Adrenal gland (tissue), 19 donors: ENCODE measurements at places on chromosomes 12 and 14.
A peak's percentile ranks its signal among the peaks of the same experiment; 100 is the strongest.

- DNase-seq, result no peak
Measured at GRCh38 chr12:130463275-130463658, 125.6 kb downstream of the PIWIL1 start.

- DNase-seq, result no peak
Measured at GRCh38 chr14:55477680-55478079, 37.3 kb upstream of the TBPL2 start.

DNA sequence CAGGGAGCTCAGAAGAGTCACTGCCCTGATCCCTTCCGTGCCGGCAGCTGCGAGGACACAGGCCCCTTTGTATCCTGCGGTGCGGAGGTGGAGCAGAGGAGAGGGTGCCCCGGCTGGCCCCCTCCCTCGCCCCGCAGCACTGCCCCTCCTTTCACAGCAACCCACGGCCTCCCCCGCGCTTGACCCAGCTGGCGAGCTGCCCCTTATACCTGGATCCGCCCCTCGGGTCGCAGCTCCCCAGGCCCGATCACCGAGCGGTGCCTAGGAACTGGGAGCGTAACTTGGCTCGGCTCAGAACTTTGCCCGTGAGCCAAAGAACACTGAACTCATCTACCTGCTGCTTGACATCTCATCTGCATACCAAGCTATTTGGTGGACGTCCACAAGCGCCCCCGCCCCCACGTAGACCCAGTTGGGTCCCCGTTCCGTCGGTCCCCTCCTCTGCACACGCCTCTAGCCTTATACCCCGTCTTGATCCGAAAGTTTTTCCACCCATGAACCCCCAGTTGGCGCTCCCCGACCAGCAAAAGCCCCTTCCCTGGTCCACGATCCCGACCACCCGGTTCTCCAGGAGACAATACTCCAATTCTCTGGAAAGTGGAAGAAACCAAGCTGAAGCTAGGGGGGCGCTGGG, 697 bp upstream of the DNAJC14 start:
- no peak for DNase-seq

DNA sequence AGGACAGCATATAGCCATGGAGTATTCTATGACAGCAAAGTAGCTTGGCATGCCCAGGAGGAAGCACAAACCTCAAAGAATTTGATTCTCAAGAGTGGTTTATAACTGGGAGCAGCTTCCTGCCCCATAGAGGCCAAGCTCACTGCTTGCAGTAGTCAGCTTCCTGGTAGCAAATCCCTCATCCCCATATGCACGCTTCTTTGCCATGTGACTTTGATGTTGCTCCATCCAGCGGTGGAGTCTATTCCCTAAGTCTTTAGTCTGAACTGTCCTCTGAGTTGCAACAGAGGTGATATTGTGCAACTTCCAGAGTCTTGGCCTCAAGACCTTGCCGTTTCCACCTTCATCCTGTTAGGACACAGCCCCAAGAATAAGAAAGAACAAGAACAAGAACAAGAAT, 996.8 kb upstream of the TMEM132C start:
- no peak for DNase-seq

DNA sequence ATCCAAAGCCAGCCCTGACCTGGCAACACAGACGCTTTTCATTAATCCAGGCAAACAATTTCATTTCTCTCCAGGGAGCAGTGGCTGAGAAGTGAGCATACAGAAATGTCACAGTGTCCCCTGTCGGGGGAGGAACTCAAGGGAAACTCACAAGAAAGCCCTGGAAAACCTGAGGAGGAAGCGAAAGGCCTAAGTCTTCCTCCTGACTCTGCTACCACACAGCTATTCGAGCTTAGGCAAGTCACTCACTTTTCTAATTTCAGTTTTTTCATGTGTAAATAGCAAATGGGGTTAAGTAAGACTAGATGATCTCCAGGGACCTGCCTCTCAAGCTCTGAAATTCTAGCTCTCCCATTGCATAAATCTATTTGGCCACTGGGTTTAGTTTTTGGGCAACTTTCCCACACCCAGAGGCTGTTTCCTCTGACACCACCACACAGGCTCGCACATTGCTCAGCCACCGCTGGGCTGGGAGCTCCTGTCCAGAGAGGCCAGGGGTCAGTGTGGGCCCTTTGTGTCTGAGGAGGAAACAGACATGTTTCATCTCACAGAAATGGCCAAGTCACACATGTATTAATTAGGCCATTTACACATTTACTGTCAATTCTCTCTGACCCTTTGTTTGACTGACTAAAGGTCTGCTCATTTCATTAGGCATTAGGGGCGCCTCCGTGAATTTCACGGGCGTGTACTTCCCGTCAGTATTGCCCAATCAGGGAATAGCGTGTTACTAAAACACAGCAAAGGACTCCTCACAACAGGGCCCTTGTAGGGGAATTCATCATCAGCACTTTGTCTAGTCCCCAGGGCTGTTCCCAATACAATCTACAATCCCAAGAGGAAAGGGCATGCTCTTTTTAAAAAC, 9.8 kb upstream of the PNMA1 start:
- no peak for DNase-seq

DNA sequence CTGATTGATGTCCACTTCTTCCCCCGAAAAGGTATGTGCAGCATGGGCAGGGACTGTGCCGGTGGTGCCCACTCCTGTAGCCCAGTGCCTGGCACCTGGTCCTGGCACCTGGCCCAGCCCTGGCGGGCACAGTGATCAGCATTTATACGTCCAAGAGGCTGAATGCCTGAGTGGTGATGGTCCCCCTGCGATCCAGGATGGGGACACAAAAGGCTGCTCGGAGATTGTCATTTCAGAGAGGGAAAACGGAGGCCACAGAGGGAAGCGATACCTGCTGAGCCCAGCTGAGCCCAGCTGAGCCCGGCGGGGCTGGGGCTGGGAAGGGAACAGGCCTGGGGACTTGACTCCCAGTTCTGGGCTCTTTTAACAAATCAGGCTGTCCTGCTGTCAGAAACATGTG, 55.8 kb downstream of the PRIMA1 start:
- no peak for DNase-seq

DNA sequence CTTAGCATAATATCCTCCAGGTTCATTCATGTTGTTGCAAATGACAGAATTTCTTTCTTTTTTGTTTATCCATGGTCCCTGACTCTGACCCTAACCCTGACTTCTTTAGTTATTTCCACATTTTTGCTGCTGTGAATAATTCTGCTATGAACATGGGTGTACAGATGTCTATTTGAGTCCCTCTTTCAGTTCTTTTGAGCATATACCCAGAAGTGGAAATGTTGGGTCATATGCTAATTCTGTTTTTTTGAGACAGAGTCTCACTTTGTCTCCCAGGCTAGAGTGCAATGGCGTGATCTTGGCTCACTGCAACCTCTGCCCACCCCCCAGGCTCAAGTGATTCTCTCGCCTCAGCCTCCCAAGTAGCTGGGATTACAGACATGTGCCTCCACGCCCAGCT, 33.1 kb downstream of the KNTC1 start:
- no peak for DNase-seq

- DNase-seq, result peak; percentile 87
Measured at GRCh38 chr14:74501135-74501614, 7.6 kb downstream of the ISCA2 start.

DNA sequence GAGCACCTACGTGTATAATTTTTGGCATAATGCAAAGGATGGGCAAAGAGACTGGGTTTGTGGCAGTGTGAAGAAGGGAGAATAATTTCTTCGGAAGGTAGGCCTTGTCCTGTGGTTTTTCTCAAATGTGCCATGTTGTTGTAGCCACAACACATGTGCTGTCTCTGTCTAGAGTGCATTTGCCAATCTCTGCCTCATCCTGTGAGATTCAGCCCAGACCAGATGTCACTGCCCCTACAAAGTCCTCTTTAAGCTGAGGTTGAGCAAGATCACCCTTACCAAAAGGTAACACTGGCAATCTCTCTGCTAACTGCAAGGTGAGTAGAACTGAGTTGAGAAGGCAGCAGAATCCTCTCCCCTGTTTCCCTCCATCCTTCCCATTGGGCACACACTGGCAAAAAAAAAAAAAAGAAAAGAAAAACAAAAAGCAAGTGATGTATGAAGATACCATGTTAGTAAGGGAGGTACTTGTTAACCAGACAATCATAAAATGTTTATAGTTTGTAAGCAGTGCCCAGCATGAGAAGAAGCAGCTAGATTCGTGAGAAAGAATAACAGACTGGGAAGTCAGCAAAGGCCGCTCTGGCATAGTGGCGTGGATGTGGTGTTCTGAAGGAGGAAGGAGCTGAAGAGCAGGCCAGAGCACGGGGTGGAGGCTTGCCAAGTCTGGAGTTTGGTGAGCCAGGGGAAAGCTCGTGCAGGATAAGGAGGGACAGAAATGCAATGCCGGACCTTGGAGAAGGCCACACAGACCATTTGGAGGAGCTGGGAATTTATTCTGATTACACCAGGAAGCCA, 18.9 kb downstream of the DYRK2 start:
- DNase-seq, result peak; percentile 52

GRCh38 chr14:85223667-85224066, 306.3 kb upstream of the FLRT2 start:
- no peak for DNase-seq

- DNase-seq, result no peak
Measured at GRCh38 chr14:92524602-92525185, 11.1 kb downstream of the RIN3 start.

DNA sequence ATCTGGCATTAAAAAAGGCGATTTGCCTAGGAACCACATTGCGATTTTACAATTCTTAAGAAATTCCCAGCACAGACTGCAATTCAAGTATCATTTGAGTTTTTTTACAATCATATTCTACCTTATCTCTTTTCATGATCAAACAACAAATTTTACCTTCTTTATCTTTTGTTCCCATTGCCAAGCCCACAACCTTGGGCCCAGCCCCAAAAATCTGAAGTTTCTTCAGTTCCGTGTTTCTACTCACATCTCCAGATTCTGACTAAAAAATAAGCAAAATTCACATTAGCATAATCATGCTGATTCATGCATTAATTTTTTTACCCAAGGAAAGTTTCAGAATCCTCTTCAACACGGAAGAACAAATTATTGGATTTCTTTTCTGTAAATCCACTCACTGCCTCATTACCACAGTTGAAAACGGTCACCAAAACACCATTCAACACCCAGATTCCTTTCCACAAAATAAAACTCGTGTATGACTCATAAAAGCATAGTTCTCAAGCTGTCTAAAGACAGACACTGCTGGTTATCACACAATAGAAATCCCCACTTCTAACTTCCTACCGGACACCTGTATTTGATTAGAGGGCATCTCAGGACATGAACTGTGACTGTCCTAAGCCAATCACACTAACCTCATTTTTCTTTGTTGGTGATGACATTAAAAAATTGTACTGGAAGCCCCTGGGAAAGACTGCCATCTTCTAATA, 32.7 kb downstream of the KDM5A start:
- DNase-seq, result no peak

- no peak for DNase-seq
Measured at GRCh38 chr14:99945732-99946651, 119.2 kb upstream of the EVL start.

DNA sequence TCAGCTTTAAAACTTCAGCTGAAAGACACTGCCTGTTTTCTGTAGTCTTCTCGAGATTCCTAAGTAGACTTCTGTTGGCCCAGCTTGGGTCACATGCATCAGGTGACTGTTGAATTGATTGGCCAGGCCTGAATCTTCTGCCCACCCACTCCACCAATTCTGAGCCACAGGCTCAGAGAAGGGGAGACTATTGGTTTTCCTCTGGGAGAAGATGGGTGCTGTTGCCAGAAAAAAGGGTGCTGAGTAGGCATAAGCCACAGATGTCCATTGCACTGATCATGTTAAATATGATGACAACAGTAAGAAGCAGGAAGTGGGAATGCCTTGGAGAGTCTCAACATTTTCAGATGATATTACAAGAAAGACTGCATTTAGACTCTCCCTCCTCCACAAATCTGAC, 6.8 kb upstream of the SPTLC2 start:
- no peak for DNase-seq

- DNase-seq, result no peak
Measured at GRCh38 chr12:132106921-132107320, 37.2 kb downstream of the DDX51 start.

DNA sequence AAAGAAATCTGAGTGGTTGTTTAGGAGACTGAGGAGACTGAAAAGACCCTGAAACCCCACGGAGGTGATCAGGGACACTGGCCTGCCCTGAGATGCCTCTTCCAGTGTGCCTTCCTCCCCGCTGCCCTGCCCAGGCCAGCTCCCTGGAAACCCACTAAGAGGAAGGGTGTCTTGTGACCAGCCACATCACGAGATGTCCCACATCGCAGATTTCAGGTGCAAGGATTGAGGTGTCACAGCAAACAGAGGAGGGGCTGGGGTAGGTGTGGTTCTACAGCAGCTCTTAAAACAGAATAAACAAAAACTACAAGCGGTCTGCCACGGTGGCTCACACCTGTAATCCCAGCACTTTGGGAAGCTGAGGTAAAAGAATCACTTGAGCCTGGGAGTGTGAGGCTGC, 184.3 kb upstream of the C14orf180 start:
- DNase-seq, result no peak

GRCh38 chr14:50728836-50729235, 60.7 kb upstream of the SAV1 start:
- DNase-seq, result no peak

DNA sequence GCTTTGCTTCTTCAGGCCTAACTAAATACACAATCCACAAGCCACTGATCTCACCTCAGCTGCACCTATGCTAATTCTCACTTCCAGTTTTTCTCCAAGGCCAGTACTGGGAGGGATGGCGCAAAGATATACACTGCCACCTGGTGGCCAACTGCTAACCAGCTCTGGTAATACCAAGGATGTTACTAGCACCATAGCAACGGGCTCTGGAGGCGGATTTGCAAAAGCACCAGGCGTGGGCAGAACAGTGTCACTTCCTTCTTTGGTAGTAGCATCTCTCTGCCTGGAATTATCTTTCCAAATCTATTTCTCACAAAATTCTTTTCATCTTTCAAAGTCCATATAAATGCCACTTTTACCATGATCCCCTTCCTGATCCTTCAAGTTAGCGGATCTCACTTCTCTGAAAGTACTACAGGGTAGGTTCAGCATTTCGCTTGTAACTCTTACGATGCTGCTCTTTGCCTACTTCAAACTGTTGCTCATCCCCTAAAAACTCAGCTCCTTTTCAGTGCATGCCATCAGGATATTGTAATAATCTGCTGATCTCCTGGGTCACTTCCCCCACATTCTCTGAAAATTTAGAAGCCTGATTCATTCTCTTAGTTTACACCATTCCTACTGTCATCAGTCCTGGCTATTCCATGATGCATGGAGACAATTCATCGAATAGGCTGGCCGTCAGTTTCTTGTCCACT, 37.1 kb upstream of the FOXJ2 start:
- DNase-seq, result peak; percentile 71

DNA sequence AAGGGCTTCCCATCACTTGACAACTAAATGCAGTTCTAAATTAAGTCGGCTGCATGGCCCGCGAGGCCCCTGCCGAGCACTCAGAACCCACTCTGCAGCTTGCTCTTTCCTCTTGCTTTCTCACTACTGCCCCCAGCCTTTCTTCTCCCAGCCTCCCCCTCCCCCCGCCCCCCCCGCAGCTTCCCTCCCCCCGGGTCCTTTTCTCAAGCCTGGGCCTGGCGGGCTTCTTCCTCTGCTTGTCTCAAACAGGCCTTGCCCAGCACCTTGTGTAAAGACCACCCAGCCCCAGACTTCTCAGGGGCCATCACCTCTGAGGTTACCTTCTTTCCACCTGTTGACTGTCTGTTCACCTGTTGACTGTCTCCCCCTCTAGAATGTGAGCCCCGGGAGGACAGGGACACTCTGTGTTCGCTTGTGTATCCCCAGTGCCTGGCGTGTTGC, 1.1 kb downstream of the CYP46A1 start:
- no peak for DNase-seq

GRCh38 chr12:108685469-108686260, 45.7 kb downstream of the CORO1C start:
- DNase-seq, result no peak

GRCh38 chr12:129701631-129702101, 202.2 kb downstream of the TMEM132D start:
- no peak for DNase-seq

- DNase-seq, result no peak
Measured at GRCh38 chr12:98416845-98417244, 98.5 kb upstream of the TMPO start.
